ENCODE measurements at places on chromosomes 12 and 14.

GRCh38 chr12:63036974-63037335 is 102.0 kb upstream of the PPM1H start:
- 0 out of 2 replicates have a peak, but pooled peaks cover 3% of the 10 kb centered on the region for H3K4me1 ChIP-seq
- no peak overlapping the region for H3K27ac ChIP-seq
- no peak overlapping the region for H3K4me3 ChIP-seq

DNA sequence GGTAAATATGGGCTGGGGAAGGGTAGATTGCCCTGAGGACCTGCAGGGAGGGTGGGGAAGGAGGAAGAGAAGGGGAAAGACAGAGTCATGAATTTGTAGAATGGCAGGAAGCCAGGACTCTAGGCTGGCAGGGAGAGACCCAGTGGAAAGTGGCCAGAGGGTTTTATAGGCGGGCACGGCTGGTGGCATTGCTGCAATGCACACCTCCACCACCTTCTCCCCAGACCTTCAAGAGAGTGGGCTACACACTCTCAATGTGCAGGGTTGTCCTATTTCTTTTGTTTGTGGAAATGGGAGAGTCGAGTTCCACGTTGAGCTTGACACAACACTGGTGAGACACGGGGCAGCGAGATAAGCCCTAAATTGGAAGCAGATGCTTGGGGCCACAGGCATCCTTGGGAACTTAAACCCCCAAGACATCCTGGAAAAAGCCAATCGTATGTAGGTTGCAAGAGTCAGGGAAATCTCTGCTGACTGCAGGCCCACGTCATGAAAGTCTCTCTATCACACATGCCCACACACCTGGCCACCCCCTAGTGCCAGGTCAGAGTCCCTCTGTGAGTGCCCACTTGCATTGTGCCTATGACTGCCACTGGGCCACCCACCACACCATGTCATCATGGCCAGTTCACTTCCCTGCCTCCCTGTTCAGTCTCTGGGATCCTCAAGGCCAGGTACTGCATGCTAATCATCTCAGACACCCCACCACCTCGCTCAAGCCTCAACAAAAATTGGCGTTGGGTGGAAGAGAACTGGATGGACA is 38.0 kb upstream of the BDKRB2 start:
- H3K36me3 ChIP-seq = no peaks in the 10 kb centered on the region
- DNase-seq = peak; percentile 4
- no peaks in the 10 kb centered on the region for H3K4me1 ChIP-seq
- H3K4me3 ChIP-seq = no peak overlapping the region
- no peak overlapping the region for H3K27ac ChIP-seq

- H3K27ac ChIP-seq = no peak overlapping the region
- no peaks in the 10 kb centered on the region for H3K4me1 ChIP-seq
- no peaks in the 10 kb centered on the region for H3K27me3 ChIP-seq
- no peaks in the 10 kb centered on the region for H3K36me3 ChIP-seq
Measured at GRCh38 chr12:1883513-1883912, 34.9 kb downstream of the CACNA2D4 start.

DNA sequence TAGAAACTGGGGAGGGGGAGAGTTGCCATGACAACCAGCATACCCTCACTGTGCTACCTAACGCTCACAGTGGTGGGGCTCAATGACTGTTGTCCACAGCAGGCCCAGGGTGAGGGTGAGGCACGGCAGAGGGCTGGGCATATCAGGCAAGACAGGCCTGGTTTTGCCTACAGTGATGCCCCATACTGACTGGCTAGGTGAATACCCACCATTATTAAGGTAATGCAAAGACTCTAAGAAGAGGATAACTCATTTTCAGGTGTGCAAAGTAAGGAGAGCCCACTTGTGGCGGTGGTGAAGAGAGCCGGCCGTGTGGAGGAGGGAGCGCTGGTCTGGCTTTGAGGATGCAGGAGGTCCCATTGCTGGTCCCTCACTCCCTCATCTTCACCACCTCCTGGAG is 422.3 kb downstream of the FUT8 start:
- H3K36me3 ChIP-seq = no peaks in the 10 kb centered on the region
- DNase-seq = no peak
- H3K27me3 ChIP-seq = no peaks in the 10 kb centered on the region

DNA sequence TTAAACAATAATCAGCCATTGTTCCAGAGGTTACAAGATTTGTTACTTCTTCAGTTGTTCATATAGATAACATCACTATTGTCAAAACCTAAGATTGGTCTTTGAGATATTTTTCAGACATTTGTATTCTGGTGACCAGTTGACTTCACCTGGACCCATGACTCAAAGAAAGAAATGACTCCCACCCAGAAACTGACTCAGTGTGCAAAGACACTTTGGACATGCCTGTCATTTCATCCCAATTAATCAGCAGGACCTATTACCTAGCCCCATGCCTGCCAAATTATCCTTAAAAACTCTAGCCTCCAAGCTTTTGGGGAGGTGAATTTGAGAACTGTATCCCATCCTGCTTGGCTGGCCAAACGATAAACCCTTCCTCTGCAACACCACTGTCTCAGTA is 27.7 kb upstream of the TSPAN11 start:
- H3K4me3 ChIP-seq = no peak overlapping the region
- no peaks in the 10 kb centered on the region for H3K4me1 ChIP-seq
- H3K36me3 ChIP-seq = no peaks in the 10 kb centered on the region
- H3K27ac ChIP-seq = no peak overlapping the region
- no peaks in the 10 kb centered on the region for H3K27me3 ChIP-seq
- no peak for DNase-seq

GRCh38 chr14:77799863-77800730 is at the start of gene ADCK1:
Gene ADCK1, plus strand, starts transcription at chr14:77800109. Its CDS starts 18,870 bp downstream, at chr14:77818979.
- no peaks in the 10 kb centered on the region for H3K4me1 ChIP-seq
- H3K27me3 ChIP-seq = no peaks in the 10 kb centered on the region
- peak within 1 kb of the TSS; percentile 85 for H3K4me3 ChIP-seq
- DNase-seq = peak; percentile 86
